Vagina (tissue), 2 donors: ENCODE measurements at places on chromosomes 12 and 14.

DNA sequence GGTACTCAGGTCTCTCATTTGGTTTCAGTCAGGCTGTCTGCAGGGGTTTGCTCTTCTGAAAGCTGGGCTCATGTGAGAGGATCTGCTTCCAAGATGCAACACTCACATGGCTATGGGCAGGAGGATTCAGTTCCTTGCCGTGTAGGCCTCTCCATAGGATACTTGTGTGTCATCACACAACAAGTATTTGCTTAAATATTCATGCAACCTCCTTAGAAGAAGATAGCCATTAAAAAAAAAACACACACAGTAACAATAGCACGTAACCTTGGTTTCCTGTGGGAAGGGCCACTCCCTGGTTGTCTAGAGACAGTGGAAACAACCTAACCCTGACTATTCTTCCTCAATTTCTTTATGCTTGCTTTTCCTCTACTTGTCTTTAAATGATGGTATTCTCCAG lies 31.8 kb upstream of the CLEC4E start:
- DNase-seq: no peak

GRCh38 chr12:17108877-17109541 lies 503.0 kb upstream of the LMO3 start:
- DNase-seq: no peak

GRCh38 chr12:14874882-14875281 lies 10.8 kb downstream of the MGP start:
- no peak for DNase-seq

GRCh38 chr14:41607304-41607775 lies 664 bp downstream of the LRFN5 start:
- peak; percentile 87 for DNase-seq

GRCh38 chr14:51957950-51958349 lies 31.4 kb upstream of the RTRAF start:
- DNase-seq: no peak

- no peak for DNase-seq
Measured at GRCh38 chr14:51780741-51781140, 79.7 kb upstream of the GNG2 start.

GRCh38 chr14:96821501-96821900 lies 24.3 kb downstream of the VRK1 start:
- no peak for DNase-seq

- no peak for DNase-seq
Measured at GRCh38 chr12:80419644-80420043, 24.4 kb upstream of the PTPRQ start.

GRCh38 chr12:6780573-6780972 lies 8.3 kb downstream of the LAG3 start:
- no peak for DNase-seq

DNA sequence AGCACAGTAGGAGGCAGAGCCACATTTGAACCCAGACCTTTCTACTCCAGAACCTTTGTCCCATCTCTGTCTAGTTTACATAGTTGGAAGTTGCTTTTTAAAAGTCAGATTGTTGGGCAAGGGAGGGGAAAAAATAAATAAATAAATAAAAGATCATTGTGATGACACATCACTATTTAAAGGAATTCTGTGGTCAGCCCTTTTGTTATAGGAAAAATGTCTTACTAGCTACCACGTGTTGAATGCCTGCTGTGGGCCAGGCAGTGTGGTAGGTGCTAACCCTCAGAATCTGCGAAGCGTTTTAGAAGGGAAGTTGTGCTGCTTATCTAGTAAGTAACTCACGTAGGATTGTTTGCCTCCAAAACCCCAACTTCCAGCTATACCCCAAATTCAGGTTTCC lies 62.3 kb downstream of the BHLHE41 start:
- DNase-seq: no peak

DNA sequence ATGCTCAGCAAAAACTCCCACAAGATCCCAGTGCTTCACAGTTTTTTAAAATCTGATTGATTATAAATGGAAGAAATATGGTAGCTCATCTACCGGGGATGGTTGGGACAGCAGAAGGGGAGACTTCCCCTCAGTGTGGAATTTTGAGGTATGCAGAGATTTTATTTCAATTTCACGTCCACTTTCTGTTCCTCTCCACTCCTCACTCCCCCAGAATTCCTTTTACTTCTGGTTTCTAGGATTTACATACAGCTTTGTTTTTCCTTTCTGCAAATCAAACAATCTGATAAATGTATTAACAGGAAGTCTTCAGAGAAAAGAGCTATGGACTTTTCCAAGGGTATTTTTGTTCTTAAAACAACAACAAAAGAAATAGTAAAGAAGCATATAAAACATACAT lies 181.5 kb upstream of the ARHGAP5 start:
- DNase-seq: no peak

DNA sequence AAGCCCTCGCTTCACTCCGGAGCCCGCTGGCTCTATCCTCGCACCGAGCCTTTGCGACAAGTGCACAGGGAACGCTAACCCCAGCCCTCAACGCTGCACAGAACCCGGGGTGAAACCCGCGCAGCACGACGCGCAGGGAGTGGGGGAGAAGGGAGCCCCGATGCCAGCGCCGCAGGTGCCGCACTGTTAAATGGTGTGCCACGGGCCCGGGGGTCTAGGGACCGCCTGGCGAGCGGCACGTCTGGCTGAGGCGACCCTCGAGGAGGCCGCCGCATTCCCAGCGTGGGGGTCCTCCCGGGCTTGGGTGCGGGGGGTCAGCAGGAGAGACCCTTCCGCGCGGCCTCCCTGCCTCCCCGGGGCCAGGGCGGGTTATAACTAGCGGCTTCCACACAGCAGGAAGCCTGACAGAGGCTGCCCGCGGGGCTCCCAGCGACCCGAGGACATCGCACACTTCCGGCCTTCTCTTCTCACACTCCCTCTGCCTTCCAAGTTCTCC lies 23.8 kb upstream of the LRTM2 start:
- no peak for DNase-seq

GRCh38 chr12:47982770-47983169 lies 19.4 kb downstream of the TMEM106C start:
- DNase-seq: no peak

DNA sequence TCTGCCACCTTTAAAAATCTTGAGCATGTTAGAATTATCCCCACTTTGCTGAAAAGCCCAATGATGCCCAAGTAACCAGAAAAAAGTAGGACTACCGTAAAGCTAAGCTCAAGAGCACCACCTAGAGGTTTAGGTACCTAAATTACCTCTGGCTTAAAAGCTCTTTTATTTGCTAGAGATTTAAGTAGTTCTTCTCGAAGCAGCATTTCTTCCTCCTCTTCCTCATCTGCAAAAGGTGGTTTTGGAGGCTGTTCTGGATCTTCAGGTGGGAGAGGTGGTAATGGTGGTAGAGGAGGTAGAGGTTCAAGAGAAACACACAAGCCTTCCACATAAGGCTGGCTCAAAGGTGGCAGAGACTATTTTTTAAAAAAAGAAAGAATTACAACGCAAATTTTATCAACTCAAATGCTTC lies 26.9 kb downstream of the ZFC3H1 start:
- DNase-seq: no peak

DNA sequence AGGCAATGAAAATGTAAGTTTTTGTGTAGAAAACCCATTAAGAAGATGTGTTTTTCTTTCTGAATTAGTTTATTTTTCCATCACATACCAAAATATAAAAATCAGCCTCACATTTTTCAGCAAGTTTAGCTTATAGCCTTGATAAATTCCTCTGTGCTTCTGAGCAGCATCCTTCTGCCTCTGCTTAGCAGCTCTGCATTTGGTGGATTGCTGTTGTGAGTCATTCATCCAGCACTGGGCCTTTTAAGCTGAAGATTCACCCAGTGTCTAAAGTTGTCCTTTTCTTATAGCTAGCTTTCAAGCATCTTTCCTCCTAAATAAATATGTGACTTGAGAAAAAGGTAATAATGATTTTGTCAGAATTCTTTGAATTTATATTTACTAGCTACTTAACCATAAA lies 206.1 kb downstream of the PCNX1 start:
- no peak for DNase-seq

- no peak for DNase-seq
Measured at GRCh38 chr12:113449839-113450238, 21.8 kb downstream of the LHX5 start.

- no peak for DNase-seq
Measured at GRCh38 chr12:108807476-108807875, 49.9 kb downstream of the SSH1 start.

DNA sequence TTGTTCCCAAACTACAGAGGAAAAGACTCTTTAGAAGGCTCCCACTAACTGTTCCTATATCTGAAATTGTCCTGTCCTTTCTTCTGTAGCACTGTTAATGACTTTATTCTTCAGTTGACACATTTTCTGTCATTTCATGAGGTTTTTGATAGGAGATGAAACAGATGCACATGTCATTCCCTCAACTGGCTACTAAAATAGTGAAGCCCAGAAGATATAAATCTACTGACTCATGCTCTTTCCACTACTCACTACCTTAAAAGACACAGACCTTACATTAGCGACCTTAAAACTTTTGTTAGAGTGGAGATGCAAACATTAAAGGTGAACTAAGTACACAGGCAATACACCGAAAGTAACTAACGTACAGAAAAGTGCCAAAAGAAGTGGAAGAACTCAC lies 59.5 kb upstream of the ANKS1B start:
- DNase-seq: no peak

GRCh38 chr12:117344716-117345115 lies 16.7 kb downstream of the NOS1 start:
- no peak for DNase-seq

DNA sequence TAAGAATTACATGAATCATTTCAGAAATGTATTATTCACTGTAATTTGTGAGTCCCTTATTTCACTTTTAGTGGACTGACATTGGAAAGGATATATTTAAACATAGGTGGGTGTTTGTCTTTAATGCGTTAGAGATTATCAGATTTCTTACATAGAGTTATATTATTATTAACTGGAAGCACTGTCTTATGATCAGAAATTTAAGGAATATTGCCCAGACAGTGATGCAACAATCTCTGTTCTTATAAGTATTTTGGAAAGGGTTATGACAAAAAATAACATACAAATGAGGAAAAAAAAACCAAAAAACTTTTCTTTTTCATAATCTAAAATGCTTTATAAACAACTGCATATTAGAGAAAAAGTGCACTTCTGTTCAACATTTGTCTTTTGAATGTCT lies 836.6 kb downstream of the SLC6A15 start:
- no peak for DNase-seq

DNA sequence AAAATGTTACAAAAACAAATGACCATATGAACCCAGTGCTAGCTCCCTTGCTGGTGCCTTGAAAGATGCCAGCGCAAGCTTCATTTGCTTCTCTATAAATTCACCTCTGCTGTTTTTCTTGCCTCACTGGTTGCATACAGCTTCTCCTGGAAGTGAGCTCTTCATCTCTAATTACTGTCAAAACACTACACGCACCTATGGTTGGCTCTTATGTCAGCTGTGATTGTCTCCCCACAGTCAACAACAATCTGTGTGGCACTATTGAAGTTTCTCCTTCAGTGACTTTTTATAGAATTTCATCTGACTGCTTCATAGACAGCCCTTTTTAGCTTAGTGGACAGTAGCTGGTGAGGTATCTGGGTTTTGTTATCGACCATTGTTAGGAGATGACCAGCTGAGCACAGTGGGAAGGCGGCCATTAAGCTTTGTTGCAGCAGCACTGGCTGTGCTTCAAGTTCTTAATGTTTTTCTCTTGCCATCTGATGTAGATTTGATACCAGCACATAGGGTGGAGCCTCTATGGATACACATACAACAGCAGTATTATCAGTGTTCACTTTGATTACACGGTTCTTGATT lies 131.8 kb downstream of the KITLG start:
- DNase-seq: no peak

- no peak for DNase-seq
Measured at GRCh38 chr12:1325666-1326065, 268.7 kb downstream of the FBXL14 start.

DNA sequence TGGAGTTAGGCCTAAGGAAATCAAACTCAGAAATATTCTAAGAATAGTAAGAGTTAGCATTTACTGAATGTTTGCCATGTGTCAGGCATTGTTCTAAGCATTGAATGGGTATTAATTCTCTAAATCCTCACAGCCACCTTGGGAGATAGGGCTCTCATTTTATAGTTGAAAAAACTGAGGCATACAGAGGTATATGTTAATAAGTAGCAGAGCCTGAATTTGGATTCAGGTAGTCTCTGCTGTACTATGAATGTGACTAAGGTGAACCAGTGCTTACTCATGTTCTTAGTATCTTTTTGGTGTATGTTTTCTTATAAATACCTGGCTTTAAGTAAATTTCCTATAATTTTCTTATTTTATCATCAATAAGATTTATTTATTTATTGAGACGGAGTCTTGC lies 8.1 kb downstream of the ARF6 start:
- DNase-seq: no peak

GRCh38 chr14:99345472-99345871 lies 73.5 kb upstream of the BCL11B start:
- DNase-seq: no peak

DNA sequence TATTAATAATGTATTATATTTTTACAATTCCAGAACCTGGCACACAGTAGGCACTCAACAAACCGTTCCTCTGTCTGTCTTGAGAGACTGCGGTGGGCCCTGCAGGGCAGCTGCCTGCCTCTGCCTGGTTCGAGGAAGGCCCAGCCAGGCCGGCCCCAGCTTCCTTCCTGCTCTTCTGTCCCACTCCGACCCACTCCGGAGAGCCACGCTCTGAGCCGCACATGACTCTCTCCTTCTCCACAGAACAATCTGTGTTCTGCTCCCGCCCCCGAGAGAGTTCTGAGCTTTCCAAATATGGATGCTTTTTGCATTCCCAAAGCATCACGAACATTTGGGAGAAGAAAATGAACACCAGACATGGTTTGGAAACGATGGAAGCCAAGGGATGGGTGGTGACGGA lies 57.3 kb downstream of the TTC7B start:
- no peak for DNase-seq

DNA sequence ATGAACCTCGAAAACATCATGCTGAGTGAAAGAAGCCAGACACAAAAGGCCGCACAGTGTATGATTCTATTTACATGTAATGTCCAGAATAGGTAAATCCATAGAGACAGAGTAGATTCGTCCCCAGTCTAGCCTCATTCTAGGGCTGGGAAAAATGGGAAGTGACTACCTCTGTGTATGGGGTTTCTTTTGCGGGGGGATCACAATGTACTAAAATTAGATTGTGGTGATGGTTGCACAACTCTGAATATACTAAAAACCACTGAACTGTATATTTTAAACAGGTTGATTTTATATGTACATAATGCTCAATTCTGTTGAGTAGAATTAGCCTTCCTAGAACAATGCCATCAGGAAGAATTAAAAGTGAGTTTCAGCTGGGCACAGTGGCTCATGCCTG lies 6.3 kb upstream of the RILPL2 start:
- no peak for DNase-seq

DNA sequence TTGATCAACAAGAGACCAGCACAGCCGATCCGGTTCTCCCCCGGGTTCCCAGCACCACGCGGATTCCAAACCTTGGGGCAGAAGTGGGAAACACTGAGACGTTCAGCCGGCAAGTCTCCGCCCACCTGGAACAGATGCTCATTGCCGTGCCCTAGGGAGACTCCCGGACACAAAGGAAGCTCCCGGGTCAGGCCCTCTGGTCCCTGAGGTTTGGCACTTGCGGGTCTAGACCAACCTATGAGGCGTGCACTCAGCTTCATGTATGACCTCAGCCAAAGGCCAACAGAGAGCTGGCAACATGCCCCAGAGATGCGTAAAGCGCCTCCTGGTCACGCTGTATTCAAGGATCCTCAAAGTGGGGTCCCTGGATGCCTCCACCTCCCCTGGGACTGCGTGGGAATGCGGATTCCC lies 2.5 kb downstream of the RIMBP2 start:
- DNase-seq: no peak

GRCh38 chr12:113591480-113591974 lies 119.9 kb upstream of the LHX5 start:
- no peak for DNase-seq
